Stimulated activated CD4-positive, alpha-beta T cell treated with anti-CD3 and anti-CD28 coated beads, Interleukin-15, amount 100 ng/mL, for 24 hours (primary cell): ENCODE measurements at places on chromosomes 1 and 21.
A peak's percentile ranks its signal among the peaks of the same experiment; 100 is the strongest.

DNA sequence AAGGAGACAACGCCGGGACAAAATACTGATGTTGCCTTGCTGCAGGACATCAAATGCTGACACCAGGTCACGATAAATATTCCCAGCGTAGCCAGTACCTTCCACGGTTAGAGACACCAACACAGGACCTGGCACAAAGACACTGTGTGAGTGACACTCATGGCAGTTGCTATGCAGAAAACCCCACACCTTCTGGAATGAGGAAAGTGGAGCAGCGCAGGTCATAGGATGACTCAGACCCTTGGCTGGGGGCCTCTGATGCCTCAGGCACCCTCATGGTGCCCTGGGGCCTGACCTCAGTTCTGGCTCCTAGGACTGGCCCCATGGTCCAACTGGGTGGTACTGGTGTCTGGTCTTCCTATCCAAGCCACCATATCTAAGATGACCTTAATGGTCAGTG, 7.0 kb downstream of the DCST2 start:
- DNase-seq, result no peak

DNA sequence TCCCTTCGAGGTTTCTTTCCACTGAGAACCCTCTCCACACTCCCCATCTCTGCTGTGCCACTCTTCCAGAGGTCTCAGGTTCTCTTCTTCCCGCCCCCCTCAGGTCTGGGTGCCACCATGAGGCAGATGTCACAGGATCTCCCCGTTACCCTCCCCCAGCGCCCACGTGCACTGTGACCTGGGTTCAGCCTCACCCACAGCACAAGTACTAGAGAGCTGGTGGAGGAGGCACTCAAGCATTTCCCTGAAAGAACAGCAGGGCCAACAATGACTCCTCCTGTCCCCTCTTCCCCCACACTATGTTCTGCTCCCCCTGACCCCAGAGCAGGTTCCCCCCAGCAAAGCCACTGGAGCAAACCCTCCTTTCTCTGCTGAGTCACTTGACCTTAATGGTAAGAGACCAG, 14.3 kb downstream of the PLEKHA6 start:
- no peak for DNase-seq

GRCh38 chr1:172411791-172412338, 8.6 kb upstream of the C1orf105 start:
- no peak for DNase-seq

GRCh38 chr1:220775240-220775853, 11.4 kb upstream of the MTARC1 start:
- peak; percentile 56 for DNase-seq

GRCh38 chr1:98056781-98057180, 135.9 kb upstream of the DPYD start:
- no peak for DNase-seq
